ENCODE measurements at places on chromosomes 5 and 9.

DNA sequence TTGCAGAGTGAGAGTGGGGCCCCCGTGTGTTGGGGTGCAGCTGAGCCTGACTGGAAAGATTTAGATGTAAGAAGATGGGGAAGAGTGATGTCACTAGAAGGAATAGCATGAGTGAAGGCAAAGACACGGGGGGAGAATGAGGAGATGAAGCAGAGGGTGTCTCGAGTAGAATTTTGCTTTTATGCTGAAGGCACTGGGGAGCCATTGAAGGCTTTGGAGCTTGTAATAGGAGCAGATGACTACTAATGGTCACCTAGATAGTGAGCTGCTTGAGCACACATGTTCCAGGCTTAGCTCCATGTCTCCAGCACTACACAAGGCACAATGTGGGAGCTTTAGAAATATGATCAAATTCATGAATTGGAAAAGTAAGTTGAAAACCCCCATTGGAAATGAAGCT is 32.1 kb downstream of the COL15A1 start:
- DNase-seq: no peak

- DNase-seq: no peak
Observed at GRCh38 chr5:135024956-135025729, 8.9 kb downstream of the PITX1 start.

DNA sequence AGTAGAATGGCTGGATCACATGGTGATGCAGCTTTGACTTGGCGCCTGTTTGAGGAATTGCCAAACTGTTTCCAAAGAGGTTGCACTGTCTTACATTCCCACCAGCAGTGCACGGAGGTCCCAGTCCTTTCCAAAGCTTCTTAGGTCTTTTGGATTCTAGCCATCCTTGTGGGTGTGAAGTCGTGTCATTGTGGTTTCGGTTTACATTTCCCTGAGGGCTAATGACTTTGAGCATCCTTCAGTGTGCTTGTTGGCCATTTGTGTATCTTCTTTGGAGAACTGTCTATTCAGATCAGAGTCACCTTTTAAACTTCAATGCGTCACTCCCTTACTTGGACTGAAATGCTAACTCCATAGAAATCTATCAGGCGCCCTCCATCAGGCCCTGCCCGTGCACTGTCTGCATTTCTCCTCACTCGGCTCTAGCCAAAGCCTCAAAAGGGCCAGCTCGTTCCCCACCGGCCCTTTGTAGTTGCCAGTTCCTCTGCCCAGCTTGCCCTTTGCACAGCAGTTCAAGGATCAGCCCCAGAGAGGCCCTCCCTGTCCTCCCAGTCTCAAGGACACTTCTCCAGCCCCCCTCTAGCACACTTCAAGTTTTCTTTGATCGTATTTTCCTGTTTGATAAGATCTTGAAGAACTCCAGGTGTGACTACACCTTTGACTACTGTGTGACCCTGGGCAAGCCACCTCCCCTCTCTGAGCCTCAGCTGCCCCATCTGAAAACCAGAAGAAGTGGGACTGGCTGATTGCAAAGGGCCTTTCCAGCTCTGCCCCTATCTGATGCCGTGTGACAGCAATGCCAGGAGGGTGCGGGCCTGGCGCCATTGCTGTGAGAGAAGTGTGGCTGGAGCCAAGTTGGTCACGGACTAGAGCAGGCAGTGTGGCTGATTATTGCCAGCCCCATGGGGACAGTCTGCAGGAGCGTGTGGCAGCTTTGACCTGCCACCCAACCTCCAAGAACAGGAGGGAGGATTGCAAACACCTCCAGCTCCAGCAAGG is 5.6 kb downstream of the HRH2 start:
- no peak for DNase-seq

DNA sequence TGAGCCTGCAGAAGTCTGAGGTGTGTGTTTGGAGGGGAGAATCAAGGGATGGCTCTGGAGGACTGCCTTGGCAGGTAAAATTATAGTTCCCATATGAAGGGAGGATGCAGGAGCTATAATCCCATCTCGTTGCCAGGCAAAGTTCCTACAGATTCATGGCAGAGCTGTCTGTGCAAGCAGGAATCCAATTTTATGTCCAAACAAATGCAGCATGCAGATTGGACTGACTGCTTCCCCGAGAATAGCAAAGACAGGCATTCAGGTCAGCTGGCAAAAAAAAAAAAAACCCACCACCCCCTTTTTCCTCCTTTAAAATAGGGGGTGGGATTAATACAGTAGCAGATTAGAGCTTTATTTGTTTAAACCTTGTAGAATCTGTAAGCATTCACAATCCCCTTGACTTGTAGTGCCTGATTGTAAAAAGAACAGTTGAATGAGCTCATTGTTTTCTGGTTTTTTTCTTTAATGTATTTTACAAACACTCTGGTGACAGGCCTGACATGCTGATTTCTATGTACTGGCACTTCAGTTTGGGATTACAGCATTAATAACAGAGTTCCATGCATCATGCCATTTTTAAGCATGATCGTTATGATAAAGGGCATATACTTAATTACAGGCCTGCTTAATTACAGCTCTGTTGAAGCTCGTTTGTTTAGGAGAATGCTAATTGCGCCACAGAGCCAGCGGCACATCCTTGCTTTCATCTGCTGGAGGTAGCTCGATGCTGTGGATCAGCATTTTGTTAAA is 141.4 kb upstream of the LMX1B start:
- no peak for DNase-seq

DNA sequence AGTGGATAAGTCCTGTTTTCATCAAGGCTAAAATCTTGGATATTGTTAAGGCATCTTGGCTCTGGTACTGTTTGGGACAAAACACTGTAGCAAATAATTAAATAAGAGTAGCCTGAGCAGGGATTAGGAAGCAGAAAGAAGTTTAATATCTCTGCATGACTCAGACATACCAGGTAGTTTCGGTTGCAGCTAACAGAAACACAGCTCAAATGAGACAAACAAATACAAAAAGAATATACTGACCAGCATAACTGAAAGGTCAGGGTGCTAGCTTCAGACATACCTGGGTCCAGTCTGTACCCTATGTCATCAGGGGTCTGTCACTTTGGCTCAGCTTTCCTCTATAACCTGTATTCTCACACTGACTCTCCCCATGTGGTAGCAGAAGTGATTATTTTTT is 156.4 kb upstream of the MAP3K1 start:
- DNase-seq: no peak

DNA sequence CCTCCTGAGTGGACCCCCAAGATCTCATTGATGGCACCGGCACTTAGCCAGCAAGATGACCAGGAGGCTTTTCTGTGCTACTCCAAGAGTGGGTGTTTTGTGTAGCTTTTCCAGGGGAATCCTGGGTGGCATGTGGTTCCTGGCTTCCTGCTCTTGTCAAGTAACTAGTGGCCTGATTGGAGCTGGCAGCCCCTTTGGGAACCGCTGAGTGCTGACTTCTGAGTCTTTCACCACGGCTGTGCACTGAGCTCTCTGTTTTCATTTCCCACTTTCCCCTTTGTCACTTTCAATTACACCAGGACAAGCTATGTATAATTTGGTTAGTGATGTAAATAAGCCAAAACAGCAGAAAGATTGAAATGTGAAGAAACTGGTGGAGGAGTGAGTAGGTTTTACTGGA is 255.4 kb downstream of the GOLPH3 start:
- DNase-seq: no peak

GRCh38 chr9:112002131-112002846 is 105.7 kb downstream of the UGCG start:
- DNase-seq: no peak

DNA sequence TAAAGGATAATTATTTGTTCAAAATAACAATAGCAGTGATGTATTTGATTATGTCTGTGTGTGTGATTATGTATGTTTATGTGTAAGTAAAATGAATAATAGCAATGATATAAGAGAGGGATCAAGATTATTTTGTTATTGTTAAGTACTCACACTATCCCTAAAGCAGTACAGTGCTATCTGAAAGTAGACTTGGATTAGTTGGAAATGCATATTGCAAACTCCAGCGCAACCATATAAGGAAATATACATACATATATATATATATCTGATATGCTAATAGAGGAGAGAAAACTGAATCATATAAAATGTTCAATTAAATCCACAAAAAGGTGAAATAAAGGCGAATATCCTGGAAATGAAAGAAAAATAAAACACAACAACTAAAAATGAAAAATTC is 268.4 kb downstream of the HINT1 start:
- DNase-seq: no peak

DNA sequence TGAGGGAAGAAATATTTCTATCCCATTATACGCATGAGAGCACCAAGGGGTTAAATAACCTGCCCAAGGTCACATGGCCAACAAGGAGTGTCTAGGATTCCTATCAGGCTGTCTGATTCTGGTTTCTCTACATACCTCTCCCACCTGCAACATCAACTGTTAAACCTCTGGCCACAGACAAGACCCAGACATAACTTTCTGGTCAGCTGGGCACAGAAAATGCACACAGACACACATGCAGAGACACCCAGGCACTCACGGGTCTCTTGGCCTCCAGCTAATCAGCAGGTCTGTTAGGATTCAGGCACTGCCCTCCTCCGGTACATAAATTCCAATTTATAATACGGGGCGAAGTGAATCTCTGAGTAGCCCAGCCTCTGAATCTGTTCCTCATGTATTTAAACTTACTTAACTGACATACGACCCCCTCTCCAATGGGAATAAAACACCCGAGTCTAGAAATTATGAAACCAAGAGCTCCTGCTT is 1.5 kb downstream of the SEPTIN8 start:
- no peak for DNase-seq

DNA sequence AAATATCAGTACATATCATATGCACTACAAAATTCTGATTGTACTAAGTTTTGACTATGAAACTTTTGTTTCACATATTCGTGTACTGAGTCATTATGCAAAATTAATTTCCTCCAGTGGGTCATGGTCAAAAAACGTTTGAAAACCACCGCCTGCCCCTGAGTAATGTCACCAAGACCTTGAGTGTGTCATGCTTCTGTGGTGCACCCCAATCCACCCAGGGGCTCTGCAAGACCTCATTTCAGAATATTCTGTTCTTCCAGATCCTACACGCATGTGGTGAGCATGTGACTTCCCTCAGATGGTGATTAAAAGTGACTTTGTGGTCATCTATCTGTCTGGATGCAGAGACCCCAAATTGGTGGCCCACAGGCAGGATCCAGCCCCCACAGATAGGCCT is 31.0 kb downstream of the ABLIM3 start:
- no peak for DNase-seq

DNA sequence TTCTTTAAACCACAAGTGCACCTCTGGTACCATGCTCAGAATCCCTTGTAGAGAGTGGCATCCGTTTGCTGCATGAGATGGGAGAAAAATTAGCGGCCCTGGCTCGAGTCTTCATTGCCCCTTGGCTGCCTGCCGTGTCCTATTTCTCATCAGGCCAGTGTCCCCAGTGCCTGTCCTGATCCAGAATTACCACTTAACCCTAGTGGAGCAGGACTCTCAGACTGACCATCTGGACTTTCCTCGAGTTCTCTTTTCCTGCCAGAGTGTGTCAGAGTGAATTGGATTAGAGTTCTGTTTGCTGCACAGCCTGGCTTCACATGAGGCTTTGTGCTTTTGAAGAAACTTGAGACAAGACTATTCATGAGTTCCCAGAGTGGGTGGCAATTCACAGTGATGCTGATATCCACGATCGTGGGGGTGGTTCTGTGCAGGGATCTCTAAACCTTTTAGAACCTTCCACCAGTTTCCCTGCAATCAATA is 92.6 kb downstream of the C9orf152 start:
- DNase-seq: no peak

DNA sequence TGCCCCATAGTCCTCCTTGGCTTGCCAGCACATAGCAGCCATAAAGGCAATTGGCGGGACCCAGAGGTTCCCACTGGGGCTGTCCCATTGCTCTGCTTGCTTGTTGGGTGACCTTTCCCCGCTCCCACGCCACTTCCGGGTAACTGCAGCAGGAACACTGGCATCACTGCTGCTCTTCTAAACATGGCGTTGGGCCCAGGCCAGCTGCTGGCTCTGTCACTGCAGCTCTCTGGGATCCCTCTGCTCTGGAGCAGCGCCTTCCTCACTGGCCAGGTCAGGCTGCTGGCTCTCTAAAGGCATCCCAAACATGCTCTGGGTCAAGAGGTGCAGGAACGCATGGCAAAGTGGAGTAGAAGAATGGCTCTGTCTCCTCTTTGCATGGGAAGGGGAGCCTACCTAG is 92.9 kb downstream of the DRD1 start:
- no peak for DNase-seq

DNA sequence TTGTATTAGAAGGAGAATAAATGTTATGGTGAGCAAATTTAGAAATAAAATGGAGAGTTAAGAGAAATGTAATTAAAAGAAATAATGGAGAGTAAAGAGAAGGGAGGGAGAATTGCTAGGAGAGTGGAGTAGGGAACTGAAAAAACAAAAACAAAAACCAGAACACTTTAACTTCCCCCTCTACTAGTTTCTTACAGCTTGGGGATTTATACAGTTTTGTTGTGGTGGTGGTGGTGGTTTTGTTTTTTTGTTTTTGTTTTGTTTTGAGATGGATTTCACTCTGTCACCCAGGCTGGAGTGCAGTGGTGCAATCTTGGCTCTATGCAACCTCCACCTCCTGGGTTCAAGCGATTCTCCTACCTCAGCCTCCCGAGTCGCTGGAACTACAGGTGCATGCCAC is 322.4 kb downstream of the TMEM167A start:
- no peak for DNase-seq

- DNase-seq: no peak
Observed at GRCh38 chr5:131994533-131995226, 16.8 kb downstream of the ACSL6 start.

- no peak for DNase-seq
Observed at GRCh38 chr9:35431467-35431866, 58.4 kb upstream of the RUSC2 start.

GRCh38 chr5:52743012-52743411 is 44.7 kb upstream of the ITGA1 start:
- no peak for DNase-seq

DNA sequence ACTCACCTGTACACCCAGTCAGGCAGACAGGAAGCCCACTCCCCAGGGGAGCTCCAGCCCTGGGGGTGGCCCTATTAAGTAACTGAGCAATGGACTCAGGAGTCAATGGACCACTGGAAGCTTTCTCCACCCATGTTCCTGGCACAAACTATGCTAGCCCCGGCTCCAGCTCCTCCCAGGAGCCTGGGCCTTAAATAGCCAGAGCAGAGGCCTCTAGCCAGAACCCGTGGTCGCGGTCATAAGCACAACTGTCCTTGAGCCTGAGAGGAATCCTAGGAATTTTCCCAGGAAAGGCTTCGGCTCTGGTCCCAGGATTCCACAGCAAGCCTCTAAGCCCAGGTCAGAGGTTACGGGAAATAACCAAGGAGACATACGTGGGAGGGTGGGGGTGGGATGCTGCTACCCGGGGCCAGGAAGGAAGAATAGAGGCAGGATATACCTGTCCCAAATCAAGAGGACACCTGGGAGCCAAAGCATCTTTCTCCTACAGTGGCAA is 5.5 kb downstream of the SEPTIN8 start:
- DNase-seq: no peak

- no peak for DNase-seq
Observed at GRCh38 chr9:115275753-115276152, 157.8 kb upstream of the TNC start.

All from SIG-M5 (cell line).